ENCODE measurements at places on chromosomes 3 and 15.

GRCh38 chr15:57943171-57943570 lies 122.3 kb downstream of the ALDH1A2 start:
- DNase-seq: no peak

GRCh38 chr15:74960995-74961588 lies 4.5 kb upstream of the RPP25 start:
- no peak for DNase-seq

DNA sequence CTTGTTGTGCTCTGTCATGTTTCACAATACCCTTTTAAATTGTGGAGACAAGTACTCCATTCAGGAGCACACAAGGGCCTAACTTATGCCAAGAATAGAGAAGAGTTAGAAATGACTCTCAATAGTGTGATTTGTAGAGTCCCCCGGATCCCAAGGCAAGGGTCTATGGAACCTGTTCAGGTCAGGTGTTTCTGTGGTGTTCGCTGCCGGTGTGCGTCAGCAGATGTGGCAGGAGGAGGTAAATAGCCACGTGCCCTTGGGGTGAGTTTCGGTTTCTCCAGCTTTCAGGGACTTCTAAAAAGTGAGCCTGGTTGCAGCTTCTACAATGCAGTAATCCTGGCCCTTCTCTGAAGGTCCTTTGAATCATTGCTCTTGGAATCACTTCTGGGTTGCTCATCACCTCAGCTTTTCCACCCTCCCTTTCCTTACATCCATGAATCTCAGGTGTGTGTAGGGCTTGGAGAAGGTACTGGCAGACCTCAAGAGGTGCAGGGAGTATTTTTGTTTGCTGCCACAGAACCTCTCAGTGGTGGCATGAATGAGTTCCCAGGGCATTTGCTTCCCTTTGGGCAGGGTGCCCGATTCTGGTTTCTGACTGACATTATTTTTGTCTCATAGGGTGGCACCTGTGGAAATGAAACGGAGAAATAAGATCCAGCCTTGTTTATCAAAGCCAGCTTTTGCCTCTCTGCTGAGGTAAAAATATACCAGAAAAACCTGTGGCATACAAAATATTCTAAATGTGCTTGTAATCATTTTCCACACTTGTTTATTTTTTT lies 7.3 kb downstream of the ST3GAL6 start:
- peak; percentile 68 for DNase-seq

- DNase-seq: no peak
Observed at GRCh38 chr3:53226142-53226840, 29.5 kb downstream of the TKT start.

GRCh38 chr15:69325456-69325971 lies 26.8 kb downstream of the PAQR5 start:
- DNase-seq: no peak

- DNase-seq: no peak
Observed at GRCh38 chr3:151276038-151276686, 2.2 kb downstream of the P2RY14 start.

DNA sequence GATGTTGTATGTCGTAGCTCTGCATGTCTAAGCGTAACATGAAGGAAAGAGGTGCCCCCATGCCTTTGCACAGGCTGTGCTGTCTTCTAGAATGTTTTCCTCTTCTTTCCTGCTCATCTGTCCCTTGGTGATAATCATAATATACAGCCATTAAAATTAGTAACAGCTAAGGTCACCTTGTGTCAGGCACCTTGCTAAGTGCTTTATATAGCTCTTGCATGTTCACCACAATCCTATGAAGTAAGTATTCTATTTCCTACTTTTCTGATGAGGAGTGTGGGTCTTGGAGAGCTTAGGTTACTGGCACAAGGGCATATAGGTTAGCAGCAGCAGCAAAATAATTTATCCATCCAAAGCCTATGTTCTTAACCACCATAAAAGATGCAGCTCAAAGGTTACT lies 754.4 kb downstream of the NTRK3 start:
- DNase-seq: no peak

DNA sequence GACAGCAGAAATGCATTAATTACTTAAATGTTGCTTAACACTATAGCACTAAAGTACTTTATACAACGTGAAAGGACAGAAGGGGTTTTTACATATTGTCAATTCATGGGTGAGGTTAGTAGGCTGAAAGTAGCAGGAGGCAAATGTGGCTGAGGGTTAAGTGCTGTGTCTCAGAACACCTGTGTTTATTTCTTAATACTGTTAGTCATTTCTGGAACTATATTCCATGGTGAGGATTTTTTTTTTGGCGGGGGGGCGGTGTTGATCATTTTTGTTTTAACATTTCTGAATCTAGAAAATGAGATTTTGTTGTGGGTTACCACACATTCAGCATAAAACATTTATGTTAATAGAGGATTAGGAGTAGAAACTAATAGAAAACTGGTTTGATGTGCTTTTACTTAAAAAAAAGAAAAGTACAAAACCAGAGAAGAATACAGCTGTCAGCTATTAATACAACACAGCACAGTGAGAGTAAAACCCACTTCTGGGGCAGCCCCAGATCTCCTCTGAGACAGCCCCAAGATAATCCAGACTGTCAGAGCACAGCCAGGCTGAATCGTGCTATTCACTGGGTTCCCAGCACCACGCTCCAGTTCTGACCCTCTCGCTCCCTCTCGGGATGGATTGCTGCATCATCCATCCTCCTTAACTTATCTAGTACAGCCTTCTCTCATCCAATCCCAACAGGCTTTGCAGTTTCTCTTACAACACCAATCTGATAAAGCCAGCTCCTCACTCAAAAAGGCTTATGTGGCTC lies 307.7 kb downstream of the TUSC7 start:
- no peak for DNase-seq

DNA sequence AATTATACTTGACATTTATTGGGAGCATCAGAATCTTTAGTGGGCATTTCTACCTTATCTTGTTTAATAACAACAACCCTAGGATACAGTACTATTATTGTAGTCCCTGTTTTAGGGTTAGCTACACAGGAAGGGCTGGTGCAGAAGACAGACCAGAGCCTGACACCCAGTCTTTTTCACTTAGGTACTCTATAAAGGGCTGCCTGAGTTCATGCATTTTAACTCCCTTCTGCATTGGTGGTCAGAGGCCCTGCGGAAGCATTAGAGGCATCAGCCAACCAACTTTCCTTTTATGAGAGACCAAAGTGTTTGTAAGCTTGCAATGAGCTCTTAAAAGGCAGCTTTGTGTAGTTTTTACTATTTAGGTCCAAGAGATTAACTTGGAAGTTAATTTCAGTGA lies 105.4 kb downstream of the PLCL2 start:
- DNase-seq: no peak

- DNase-seq: no peak
Observed at GRCh38 chr15:45087513-45087912, 26.5 kb downstream of the DUOX2 start.

DNA sequence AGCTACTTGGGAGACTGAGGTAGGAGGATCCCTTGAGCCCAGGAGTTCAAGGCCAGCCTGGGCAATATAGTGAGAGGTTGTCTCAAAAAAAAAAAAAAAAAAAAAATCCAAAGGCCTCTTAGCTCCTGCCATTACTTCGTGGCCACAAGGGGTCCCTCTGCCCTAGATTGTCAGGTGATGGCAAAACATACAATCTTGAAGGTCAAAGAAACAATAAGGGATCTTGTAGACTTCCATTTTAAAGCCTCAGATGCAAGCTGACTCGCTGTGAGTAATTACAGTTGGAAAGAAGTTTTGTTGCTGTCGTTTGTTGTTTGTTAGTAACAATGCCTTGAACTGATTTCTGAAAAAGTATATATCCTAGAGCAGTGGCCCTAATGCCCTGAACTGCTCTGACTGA lies 55.9 kb upstream of the PLCL2 start:
- no peak for DNase-seq

GRCh38 chr3:120092474-120092873 lies 1.8 kb downstream of the GSK3B start:
- no peak for DNase-seq

DNA sequence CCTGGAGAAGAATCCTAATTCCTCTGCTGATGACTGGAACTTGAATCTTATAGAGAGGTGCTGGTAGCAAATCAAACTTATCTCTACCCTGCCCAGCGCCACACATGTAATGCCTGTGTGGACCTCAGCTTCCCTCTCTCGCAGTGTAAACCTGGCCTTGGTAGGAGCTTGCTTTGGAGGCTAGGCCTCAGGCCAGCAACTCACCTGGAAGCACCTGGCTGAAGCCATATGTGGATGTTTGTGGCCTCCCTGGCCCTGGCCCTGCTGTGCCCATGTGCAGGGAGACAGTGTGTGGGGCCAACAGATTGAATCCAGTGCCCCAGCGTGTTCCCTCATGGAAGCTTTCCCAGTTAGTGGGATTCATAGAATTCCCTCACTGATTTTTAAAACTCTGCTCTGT lies 8.4 kb downstream of the TTC21A start:
- DNase-seq: no peak

DNA sequence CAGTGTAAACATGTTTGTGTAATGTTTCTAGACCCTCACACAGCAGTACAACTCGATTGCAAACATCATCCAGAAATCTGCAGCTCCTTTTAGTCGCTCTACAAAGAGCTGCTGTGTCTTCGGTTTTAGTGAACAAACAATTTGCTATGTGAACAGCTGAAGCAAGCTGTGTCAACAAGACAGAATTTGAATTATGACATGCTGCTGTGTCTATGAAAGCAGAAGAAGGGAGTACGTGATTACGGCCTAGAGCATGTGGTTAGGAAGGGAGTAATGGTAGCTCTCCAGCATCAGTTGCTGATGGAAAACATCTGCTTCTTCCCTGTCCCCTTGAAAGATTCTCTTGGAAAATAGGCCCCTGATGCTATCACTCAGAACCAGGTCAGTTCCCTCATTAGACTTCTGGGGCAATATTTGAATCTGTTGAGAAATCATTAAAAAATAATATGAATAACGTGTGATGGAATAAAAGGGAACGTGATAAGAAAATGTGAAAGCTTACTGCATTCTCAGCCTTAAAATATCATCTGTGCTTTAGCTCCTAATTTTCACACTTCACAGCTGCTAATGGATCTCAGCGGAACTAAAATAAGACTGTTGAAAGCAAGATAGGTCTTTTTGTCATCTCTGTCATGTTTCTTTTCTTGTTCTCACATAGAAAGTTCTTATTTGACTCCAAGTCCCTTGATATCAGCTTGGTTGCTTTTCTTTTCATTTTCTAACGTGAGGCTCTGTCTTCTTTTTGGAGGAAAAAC lies 891.5 kb downstream of the ROBO2 start:
- no peak for DNase-seq

GRCh38 chr3:158712443-158712842 lies 19.8 kb downstream of the RARRES1 start:
- no peak for DNase-seq

DNA sequence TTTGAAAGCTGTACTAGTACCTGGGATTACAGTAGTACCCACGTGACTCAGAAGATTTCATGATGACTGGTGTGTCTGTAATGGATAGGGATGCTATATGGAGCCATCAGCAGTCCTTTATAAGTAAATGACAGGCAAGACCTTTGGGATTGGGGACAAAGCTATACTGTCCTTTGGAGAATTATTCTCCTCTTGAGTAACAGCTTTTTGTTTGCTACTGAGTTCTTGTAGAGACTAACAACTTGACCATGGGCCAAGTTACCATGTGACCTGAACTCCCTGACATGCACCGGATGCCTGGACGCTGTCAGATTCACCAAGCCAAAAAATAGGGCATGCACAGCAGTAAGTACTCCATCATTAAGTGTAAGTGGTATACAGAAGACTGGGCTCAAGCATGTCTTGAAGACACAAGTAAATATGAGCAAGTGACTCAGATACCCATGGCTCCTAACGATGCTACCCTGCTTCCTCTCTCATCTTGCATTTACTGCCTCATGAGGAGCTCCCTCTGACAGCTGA lies 12.9 kb downstream of the SEC11A start:
- DNase-seq: peak; percentile 4

GRCh38 chr3:183268366-183268765 lies 15.3 kb downstream of the B3GNT5 start:
- no peak for DNase-seq

- DNase-seq: no peak
Observed at GRCh38 chr3:115659253-115660220, 36.2 kb downstream of the GAP43 start.

GRCh38 chr15:64930019-64930652 lies 18.4 kb downstream of the ANKDD1A start:
- no peak for DNase-seq

- DNase-seq: no peak
Observed at GRCh38 chr15:55823699-55824340, 80.9 kb upstream of the PRTG start.

DNA sequence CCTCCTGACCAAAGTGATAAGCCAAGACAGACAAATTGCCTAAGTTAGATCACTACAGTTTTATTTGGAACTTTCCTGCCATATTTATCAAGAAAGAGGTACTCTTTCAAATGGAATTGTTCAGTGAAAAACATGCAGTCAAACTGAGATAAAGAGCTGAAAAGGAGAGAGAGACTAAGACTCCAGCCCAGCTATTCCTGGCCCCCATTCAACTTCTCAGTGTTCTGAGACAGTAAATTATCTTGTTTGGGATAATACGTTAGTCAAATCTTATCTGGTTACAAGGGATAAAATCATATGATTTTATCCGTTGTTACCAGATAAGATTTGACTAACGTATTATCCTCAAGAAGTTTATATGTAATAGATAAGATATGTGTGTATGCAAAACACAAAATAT lies 67.6 kb upstream of the CMC1 start:
- DNase-seq: no peak

GRCh38 chr3:120338517-120338916 lies 10.6 kb downstream of the LRRC58 start:
- DNase-seq: no peak

DNA sequence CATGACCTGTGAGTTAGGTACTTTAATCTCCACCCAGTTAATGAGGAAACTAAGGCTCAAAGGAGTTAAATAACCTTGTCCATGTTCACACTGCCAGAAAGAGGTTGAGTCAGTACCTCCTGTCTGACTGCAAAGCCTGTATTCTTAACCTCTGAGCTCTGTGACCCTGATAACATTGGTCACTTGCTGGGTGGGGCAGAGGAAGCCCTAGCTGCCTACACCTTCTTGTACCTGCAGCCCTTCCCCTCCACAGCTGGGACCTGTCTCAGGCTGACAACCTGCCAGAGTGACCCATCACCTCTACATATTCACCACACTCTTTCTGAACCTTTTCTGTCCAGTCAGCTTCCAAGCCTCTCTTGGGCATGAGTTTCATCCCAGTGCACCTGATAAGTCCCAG lies 106.1 kb upstream of the HES1 start:
- no peak for DNase-seq

- DNase-seq: no peak
Observed at GRCh38 chr15:81069909-81070308, 64.2 kb upstream of the CFAP161 start.
